ENCODE measurements at places on chromosomes 16 and 17.

GRCh38 chr17:68328676-68329075 lies 37.4 kb downstream of the ARSG start:
- DNase-seq = no peak

GRCh38 chr16:15466886-15467781 lies 32.7 kb downstream of the BMERB1 start:
- no peak for DNase-seq

DNA sequence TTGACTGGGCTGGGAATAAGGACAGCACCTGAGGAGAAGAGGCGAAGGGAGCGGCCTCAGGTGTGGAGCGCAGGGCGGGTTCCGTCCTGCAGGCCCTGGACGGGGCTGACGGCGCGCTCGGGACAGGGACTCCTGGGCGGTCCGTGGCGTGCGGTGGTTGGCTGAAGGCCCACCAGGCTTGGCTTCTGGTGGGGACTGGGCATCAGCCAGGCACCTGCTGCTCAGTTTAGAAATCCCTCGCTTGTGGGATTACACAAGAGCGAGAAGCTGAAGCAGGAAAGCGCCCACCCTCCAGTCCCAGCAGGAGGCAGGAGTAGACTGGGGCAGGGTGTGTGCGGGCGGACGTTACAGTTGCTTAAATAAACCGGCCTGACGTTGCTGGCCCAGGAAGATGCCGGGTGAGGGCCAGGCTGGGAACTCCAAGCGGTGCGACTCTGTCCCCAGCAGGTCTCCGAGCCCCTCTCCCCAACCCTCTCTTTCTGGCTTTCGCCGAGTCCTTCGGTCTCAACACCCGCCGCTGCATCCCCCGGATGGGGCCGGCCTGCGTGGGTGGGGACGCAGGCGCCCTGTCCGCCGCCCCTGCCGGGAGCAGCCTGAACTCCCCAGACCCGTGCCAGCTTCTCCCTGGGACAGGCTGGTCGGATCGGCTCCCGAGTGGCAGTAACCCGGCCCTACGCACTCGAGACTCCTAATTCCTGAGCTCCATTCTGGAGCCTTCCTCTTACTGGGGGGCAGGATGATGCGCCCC lies 639 bp downstream of the MIF4GD start:
- DNase-seq = peak; percentile 50

GRCh38 chr17:15490634-15491261 lies 23.3 kb upstream of the CDRT4 start:
- DNase-seq = no peak

DNA sequence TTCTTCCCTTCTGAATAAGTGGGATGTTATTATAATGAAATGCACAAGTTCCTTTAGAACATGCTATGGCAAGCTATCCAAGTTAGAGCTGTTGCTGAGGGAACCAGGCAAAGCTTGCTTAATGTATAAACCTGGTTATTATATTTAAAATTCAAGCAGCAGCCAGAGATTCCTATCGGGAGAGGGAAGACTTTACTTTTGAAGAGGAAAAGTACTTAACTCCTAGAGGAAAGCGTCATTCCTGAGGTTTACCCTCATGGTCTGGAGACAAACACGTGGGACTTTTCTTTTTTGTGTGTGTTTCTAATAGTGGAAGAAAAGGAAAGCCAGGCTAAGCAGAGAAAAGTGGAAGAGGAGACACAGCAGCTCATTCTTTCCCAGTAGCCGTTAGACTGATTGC lies 39.9 kb upstream of the MYH10 start:
- DNase-seq = no peak

DNA sequence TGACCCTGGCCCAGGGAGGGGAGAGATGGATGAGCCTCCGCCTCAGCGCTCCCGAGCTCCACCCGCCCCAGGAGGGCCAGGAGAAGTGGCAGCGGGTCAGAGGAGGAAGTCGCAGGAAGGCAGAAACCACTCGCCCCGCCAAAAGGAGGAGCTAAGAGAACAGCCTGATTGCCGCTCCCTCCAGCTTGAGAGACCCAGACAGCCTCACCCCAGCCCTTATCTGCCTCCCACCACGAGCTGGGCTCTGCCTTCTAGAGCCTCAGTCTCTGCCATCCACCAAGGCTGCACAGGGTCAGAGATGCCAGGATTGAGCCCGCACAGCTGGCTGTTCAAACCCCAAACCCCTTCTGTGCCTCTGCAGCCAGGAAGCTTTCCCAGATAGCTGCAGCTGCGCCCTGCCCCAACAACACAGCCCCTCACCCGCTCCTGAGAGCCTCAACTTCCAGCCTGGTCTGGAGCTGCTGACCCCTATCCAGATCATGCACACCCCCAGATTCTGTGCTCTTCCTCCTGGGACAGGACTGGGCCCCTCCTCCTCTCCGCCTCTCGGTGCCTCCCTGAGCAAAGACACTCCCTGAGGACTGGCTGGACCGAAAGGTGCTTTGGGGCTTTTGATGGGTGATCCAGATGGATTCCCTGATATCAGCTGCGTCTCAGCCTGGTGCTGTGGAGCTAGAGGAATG lies 1.0 kb upstream of the ATP2A3 start:
- peak; percentile 39 for DNase-seq
